ENCODE measurements at places on chromosomes 1 and 21.
A peak's percentile ranks its signal among the peaks of the same experiment; 100 is the strongest.

DNA sequence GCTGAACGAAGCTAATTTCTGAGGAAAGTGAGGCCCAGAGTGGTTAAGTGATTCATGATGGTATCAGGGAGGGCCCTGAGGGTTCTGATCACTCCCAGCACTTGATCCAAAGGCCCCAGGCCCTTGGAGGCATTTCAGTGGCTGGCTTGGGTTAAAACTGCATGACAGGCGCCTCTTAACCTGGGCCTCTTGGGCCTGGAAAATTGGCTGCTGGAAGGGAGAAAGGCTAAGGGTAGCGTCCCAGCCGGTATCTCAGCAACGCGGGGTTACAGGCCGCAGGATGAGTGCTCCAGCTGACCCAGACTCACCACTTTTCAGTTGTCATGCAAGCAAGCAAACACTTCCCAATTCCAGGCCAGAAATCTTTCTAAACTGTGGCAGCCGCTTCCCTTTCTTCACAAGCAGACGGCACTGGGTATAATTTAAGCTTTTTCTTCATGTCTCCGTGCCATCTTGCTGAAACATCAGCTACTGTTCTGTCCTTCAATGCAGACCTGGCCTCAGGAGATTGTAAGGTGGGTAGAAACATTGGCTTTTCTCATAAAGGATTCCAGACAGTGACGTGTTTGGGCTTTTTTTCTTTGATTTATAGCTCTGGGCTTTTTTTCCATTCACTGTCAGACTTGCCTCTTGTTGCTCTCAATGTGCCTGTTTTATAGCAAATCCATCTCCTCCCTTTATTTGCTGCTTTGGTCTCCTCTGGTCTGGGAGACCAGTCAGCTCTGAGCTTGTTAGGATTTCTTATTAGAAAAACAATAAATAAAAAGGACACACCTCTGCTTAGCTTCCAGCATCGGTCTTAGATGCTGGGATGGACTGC is 229.1 kb downstream of the KCNJ6 start:
- DNase-seq, result no peak

DNA sequence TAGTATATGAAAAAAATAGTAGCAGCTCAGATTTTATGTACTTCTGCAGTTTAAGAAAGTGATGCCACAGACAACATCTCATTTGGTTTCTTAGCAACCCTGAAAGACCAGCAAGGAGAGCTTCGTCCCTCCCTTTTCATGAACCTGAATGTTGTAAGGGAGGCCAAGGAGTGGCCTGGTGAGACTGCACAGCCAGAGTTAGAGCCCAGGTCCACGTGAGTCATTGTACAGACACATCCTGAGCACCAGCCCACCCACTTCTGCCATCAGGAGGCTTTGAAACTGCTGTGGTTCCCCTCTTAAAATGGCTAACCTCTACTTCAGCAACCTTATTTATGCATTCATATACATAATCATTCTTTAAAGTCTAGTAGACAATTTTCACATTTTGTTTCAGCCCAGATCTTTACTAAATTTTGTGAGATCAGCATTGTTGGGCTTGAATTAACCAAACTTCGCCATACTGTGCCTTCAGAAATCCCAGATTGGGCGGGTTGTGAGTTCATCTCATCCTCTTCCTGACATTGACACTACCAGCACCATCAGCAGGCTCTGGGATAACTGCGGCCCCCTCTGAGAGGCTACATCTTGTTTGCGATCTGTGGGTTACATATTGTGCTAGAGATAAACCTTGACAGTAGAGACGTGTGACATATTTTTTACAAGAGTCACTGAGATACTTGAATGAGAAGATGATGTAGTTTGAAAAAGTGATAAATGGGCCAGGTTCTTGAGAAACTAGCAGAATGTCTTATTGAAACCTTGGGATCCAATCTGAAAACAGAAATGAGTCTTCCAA is 106.7 kb downstream of the CAMTA1 start:
- peak; percentile 41 for DNase-seq

- no peak for DNase-seq
Observed at GRCh38 chr1:169193191-169193850, 86.8 kb downstream of the ATP1B1 start.

DNA sequence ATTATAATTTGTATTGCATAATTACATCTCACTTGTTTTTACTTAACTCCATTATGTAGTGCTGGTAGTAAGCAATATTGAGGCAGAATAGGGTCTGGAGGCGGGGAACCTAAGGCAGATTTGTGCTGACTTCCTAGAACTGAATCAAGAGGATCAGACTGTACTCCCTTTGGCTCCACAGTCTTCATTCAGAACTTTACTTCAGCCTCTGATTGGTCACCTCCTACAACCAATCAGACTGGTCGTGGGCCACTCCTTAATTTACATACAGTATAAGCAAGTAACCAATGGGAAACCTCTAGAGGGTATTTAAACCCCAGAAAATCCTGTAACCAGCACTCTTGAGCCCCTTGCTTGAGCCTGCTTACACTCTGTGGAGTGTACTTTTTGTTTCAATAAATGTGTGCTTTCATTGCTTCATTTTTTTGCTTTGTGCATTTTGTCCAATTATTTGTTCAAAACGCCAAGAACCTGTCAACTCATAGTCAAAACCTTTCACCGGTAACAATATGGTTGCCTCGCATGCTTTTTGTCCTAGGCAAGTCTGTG is 31.6 kb downstream of the ZBTB8OS start:
- no peak for DNase-seq

- DNase-seq, result no peak
Observed at GRCh38 chr1:160360227-160360695, 6.6 kb upstream of the NHLH1 start.

- DNase-seq, result no peak
Observed at GRCh38 chr1:38117444-38117887, 70.9 kb upstream of the POU3F1 start.

- no peak for DNase-seq
Observed at GRCh38 chr21:44529503-44530125, 10.4 kb downstream of the KRTAP10-1 start.

DNA sequence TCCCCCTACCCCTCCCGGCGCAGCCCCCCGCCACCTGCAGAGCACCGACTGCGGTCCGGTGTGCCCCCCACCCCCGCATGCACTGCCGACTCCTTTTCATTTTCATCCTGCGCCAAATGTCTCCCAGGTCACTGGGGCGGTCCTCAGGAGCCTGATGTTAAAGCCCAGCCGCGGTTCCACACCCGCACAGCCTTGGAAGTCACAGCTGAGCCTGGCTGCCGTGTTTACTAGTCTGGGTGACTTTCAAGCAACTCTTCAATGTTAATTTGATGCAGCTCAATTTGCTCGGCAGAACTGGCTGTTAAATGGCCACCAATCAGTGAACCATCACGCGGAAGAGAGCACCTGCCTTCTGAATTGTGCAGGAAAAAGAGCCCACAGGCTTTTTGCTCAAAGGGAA is 27.2 kb downstream of the THAP3 start:
- DNase-seq, result no peak

GRCh38 chr1:41673806-41674205 is 189.3 kb upstream of the EDN2 start:
- DNase-seq, result no peak

DNA sequence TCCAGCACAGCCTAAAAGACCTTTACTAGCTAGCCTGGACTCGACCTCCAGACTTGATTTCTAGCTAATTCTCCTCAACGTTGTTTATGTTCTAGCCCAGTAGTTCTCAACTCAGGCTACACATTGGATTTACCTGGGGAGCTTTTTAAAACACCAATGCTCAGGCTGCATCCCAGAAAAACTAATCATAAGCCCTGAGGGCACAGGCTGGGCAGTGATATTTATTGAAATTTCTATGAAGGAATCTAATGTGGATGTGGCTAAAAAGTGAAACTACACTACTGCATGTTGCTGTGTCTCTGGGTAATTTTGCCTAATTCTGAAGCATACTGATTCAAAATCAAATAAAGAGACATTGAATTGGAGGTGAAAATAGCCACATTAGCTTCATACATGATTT is 479.4 kb downstream of the KCNT2 start:
- no peak for DNase-seq

DNA sequence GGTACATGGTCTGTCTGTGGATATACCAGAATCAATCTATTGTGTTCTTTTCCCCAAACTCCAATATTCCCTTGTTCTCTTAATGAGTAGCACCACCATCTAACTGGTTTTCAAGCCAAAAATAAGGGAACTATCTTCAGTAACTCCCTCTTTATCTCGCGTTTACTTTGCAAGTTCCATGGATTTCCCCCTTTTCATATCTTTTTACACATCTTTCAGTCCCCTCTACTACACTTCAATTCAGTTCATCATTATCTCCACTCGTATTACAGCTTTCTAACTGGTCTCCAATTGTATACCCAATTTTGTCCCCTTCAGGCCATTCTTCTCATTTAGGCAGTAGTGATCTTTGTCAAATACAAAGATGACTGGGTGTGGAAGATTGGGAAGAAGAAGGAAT is 4.1 kb upstream of the TMCO1 start:
- no peak for DNase-seq

- DNase-seq, result no peak
Observed at GRCh38 chr21:46157396-46157986, 2.1 kb upstream of the FTCD start.

GRCh38 chr1:203915811-203916210 is 54.4 kb downstream of the SNRPE start:
- no peak for DNase-seq

GRCh38 chr1:81329041-81329440 is 471.7 kb upstream of the ADGRL2 start:
- DNase-seq, result no peak

DNA sequence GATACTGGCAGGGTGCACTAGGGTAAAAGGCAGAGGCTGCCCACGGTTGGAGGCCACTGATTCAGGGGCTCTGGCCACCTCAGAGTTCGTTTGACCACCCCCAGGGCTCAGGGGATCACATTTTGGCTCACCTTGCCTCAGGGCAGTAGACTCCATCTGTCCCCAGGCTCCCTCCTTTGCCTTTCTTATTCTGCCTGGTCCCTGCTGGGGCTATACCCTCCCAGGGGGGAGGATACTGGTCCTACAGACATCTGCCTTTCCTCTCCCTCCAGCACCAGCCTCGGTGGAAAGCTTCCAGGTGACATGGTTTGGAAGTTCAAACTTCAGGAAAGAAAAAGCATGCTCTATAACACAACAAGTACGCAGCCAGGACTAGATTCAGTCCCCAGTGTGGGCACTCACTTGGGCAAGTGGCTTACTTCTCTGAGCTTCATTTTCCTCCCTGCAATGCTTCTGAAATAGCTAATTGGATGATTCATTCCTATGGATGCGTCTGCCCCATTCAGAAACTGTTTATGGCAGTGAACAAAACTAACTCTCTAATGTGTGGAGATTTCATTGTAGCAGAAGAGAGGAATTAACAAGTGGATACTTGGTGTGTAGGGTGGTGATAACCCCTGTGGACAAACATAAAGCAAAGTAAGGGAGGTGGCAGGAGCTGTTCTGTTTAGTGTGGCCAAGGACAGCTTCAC is 154.8 kb downstream of the TRABD2B start:
- DNase-seq, result no peak

DNA sequence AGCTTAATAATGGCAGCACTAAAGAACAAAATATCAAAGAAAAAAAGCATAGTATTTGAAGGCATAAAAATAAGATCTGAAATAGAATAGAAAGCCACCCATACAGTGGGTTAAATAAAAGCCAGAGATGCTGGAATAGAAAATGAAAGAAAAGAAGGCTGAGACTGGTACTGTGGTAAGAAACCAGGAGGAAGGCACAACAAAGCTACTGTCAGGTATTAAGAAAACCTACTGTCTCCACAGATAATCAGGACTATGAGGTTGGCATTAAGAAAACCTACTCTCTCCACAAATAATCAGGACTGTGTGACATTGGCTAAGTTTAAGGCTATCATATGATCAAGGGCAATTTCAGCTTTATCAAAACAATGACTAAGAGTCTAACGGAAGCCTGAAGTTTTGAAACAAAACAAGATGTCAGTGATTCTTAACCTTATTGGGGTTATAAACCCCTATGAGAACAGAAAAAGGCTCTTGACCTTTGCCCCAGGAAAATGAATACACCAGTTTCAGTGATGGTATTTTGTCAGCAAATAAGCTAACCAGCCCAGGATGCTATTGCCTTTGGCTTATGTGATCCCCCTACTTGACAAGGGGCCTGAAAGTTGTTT is 24.4 kb downstream of the MCOLN2 start:
- DNase-seq, result no peak

GRCh38 chr1:211355873-211356272 is 29.2 kb downstream of the TRAF5 start:
- DNase-seq, result no peak

DNA sequence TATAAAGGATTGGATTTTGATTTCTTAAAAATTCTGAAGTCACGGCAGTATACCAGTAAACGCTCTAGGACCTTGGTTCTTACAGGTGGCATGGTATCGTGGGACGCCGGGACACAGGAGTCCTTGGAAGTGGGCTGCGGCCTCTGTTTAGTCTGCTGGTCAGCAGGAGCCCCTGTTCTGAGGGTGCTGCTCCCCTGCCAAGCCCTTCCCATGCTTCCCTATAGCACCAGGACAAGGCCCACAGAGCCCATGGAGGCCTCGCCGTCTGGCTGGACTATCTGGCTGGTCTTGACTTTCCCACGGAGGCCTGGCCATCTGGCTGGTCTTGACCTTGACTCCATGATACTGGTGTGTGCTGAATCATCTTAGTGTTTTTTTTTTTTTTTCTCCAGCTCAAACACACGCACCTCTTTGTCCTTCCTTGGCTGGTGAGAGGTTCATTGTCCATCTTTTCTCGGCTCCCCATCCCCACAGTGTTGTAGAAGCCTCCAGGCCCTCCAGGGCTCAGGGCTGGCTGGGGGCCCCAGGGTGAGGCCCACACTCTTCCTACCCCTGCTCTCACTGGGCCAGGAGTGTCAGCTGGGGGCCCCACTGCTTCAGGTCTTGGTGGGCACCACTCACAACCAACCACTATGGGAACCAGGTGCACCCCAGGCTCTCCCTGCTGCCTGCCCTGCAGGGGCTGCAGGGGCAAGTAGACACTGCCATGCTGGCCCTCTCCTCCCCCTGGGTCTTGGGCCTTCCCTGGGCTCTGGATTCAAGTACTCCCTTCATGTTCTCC is 16.5 kb upstream of the TTC34 start:
- DNase-seq, result no peak

- no peak for DNase-seq
Observed at GRCh38 chr1:246450611-246451251, 56.3 kb downstream of the SMYD3 start.

DNA sequence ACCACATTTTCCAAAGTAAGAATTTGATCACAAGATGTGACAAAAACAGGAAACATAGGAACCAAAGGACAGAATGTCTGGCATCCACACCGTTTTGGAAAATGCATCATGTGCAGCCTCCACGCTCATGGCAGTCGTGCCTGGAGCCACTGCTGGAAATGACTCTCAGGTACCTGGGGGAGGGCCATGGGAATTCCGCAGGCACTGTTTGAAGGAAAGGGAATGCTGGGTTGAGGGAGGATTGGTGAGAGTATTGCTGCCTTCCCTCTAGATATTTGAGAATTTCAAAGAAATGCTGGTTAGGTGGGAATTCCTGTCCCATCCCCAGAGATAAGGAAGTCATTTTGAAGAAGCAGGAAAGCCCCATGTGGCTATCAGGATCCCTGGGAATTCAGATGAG is 10.8 kb downstream of the SLAMF1 start:
- DNase-seq, result no peak

DNA sequence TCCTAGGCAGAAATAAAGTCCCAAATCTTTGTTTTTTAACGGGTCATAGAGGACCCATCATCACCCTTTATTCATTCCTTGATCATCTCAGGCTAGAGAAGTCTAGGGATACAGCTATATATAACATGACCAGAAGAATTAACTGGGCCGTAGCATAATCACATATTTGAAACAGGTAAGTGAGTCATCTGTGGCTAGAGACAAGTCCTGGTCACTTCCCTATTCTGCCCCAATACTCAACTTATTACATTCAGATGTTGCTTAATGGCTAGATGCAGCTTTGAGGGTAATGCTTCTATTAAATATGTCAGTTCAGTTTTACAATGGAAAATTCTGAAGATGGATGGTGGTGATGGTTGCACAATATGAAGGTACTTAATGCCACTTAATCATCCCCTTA is 47.0 kb downstream of the EXO1 start:
- DNase-seq, result no peak

Measured in stimulated activated CD4-positive, alpha-beta T cell treated with anti-CD3 and anti-CD28 coated beads, Interleukin-12 subunit alpha, Interleukin-12 subunit beta, amount 100 ng/mL, for 24 hours (primary cell).